ENCODE measurements at places on chromosomes 4 and X. TPM values are rescaled to one million over a fixed set of nuclear protein-coding genes. Genes with fewer than 3 reads are reported as not detected.
A peak's percentile ranks its signal among the peaks of the same experiment; 100 is the strongest.

DNA sequence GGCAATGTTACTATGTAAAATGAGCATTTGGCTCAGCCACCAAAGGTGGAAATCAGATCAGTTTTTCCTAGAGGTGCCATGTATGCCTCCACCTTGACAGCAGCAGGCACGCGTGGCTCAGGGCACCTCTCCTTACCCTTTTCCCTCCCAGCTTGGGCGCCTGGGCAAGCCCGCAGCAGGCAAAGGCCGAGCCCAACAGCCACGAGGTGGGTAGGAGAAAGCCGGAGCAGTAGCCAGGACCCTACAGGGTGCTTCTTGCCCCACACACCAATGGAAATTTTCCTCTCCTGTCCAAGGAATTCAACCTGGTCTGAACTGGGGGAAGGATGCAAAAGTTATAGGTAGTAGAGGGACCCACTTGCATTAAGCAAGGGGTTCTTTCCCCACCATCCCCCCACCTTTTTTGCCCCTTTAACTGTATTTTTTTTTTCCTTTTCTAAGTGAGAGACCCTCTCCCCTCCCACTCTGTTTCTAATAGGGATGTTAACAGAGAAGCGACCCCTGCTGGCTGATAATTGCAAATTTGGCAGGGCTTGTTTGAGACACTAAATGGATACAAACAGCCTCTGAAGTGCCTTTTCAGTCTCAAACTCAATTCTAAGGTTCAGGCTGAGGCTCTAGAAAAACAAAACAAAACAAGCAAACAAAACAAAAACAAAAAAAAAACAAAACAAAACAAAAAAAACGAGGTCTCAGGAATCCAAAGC lies 895.1 kb downstream of the PCDH18 start:
- DNase-seq, result no peak
- no peak overlapping the region for H3K4me3 ChIP-seq
- no peaks in the 10 kb centered on the region for H3K27me3 ChIP-seq
- no peak overlapping the region for H3K27ac ChIP-seq

- H3K27ac ChIP-seq, result no peak overlapping the region
- H3K4me3 ChIP-seq, result no peak overlapping the region
- DNase-seq, result no peak
- no peaks in the 10 kb centered on the region for H3K4me1 ChIP-seq
- no peaks in the 10 kb centered on the region for H3K36me3 ChIP-seq
Observed at GRCh38 chrX:77918568-77918967, 8.1 kb downstream of the ATP7A start.

DNA sequence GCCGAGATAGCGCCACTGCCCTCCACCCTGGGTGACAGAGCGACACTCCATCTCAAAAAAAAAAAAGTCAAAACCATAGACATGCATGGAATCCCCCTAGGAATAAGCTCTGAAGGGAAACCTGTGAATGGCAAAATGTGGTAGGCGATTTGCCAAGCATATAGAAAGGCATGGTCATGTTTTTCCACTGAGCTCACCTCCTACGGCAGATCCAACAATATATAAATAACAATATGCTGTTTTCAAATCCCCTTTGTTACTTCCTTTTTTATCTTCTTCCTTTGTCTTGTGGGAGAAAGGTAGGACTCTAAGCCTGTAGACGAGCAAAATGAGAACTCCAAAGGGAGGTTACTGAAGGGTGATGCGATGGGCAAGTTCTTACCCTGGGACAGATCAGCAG lies 219.0 kb downstream of the PALLD start:
- no peak overlapping the region for H3K4me3 ChIP-seq
- peak overlapping the region; percentile 1 for H3K27ac ChIP-seq
- no peak for DNase-seq
- H3K36me3 ChIP-seq, result peaks cover 53% of the 10 kb centered on the region
- H3K4me1 ChIP-seq, result peaks cover 20% of the 10 kb centered on the region
- H3K27me3 ChIP-seq, result no peaks in the 10 kb centered on the region

GRCh38 chr4:55941881-55942396 lies 6.8 kb upstream of the CEP135 start:
- peaks cover 3% of the 10 kb centered on the region for H3K4me1 ChIP-seq
- no peak overlapping the region for H3K27ac ChIP-seq
- no peak overlapping the region for H3K4me3 ChIP-seq
- DNase-seq, result no peak
- H3K27me3 ChIP-seq, result no peaks in the 10 kb centered on the region

VCX3A gene
- 0.63 TPM for total RNA-seq

SRPX gene
- total RNA-seq, result 14.5 TPM

MAGEB17 gene
- not detected for total RNA-seq
